ENCODE measurements at places on chromosomes 6 and 20.

DNA sequence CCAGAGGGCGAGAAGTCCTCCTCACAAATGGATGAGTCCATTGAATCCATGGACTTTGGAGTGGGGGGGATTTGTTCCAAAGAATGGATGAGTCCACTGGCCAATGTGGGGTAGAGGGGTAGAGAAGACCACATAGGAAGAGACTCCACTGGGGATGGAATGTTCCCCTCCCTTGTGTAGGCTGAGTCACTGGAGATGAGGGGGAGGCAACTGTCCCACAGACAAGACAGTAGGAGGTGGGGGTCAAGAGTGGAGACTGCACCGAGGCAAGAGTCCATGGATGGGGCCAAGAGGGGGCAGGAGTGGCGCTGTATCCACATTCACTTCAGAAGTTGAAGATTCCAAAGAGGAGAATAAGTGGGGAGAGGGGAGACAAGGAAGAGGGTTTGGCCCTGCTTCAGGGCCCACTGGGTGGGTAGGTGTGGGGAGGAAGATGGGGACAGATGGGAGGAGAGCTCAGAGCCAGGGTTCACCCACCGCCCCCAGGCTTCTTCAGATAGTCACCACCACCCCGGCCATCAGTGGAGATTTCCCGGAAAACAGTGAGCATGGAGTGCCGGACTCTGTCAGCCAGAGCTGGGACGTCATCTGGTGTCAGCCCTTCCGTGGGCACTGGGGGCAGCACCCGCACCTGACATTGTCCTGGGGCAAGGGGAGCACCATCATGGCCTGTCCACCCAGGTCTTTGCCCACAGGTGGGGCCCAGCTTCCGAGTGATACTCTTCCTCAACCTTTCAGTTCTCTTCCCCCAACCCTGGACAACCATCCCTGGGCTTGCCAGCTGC lies 4.6 kb downstream of the EGFL8 start:
- DNase-seq = no peak

DNA sequence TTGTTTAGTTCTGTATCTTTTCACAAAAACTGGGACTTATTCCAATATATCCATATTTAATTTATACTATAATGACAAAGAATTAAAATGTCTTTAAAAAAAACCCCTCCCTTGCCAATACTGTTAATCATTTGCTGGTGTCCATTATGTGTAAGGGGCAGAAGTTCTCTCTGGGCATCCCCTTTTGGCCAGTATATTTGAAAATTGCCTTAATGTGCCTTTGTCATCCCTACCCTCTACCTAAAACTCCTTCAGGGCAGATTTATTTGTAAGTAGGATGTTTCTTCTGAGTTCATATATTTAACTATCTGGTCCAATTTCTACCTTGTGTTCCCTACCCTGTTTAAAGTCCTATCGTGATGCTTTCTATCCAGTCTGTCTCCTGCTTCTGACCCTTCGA lies 62.9 kb downstream of the ARHGAP18 start:
- DNase-seq = no peak

DNA sequence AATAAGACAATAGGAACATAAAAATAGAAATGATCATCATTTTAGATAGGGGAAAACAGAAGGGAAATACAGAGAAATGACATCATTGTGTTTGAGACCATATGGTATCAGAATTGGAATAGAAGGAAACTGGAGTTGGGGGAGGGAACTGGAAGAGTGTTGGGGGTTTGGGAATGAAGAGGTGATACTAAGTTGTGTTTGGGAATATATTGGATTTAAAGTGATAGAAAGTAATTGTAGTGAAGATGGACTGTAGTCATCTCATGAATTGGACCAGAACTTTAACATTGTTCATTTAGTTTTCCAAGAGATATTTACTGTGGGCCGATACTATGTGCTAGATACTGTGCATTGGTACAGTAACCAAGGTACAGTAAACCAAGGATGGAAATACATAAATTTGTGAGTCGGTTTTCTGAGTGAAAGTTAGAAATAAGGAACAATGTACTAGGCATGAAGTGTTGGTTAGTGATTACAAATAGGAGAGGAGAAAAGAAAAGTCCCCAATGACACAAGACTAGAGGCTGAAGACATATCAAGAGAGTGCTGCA lies 32.3 kb downstream of the KCNQ5 start:
- no peak for DNase-seq

DNA sequence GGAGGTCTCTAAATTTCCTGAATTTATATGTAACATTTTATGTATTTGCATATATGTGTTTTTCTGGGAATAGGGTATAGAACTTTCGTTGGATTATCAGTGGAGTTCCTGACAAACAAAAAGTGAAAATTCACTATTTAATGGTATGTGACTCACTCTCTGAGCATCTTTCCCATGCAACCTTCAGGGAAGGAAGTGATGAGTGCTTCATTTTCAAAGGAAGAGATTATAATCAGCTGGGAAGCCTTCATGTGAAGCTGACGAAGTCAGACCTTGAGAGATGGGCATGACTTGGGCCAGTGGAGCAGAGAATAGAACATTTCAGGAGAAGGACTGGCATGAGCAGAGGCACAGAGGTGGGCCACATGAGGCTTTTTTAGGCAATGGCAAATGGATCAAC lies 72.7 kb downstream of the FAXC start:
- no peak for DNase-seq

DNA sequence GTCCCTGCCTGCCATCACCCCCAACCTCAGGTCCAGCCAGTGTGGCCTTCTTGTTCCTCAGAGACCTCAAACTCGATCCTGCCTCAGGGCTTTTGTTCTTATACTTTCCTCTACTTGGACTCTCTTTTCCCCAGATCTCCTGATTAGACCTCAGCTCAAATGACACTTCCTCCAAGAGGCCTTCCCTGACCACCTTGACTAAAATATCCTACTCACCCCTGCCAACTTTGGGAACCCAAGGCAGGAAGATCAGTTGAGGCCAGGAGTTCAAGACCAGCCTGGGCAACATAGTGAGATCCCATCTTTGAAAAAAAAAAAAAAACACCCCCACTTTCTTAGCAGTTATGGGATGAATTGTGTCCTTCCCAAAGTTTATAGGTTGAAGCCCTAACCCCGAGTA lies 73.5 kb downstream of the CHMP4B start:
- no peak for DNase-seq

DNA sequence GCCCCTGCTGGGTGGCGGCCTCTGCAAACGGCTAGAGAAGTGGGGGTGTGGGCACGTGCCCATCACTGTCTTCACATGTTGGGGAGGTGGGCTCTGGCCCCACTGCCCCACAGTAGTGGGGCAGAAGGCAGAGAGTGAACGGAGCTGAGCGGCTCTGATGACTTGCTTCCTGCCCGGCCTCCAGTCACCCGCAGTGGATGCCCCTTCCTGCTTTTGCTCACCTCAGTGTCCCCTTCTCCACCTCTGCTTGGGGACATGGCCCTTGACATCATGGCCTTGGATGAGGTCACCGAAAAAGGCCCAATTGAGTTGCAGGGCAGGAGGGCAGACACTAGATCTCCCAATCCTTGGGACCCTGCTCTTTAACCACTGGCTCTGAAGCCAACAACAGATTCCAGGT lies 40.1 kb downstream of the KCNK5 start:
- DNase-seq = no peak

DNA sequence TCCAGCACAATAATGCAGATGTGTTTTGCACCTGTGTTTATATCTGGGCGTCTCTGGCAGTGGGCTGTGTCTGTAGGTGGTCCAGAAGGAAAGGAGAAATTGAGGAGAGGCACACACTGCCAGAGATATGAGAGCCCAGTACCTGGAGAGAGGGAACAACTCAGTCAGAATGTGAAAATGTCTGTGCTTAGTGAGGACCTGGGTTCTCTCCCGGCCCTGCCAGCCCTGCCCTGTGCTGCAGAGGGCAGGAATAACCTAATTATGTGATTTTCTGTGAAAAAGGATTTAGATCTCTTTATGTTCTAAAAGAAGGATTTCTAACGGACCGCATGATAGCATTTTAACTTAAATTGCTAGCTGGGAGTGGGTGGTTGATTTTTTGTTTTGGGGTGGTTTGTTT lies 8.3 kb upstream of the EXOC2 start:
- DNase-seq = no peak

GRCh38 chr6:134722200-134722870 lies 227.6 kb downstream of the ALDH8A1 start:
- no peak for DNase-seq

GRCh38 chr6:11607383-11607782 lies 69.8 kb downstream of the TMEM170B start:
- DNase-seq = no peak

GRCh38 chr20:25083773-25084625 lies 2.1 kb upstream of the VSX1 start:
- DNase-seq = no peak

DNA sequence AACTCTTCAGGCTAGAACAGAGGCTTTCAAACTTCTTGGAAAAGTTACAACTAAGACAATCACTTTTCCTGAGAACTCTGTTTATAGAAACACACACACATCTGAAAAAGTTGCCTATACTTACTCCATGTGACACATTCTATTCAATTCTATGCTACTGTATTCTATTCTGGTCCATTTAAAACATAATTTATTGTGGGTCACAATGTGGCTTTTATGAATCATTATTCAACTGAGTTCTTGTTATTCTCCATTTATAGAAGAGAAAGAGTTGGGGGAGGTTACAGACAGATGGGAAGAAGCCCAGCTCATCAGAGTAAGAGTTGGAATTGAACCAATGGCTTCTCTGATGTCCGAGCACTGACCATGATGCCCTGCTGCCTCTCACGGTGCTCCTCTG lies 21.6 kb upstream of the BCAS1 start:
- DNase-seq = no peak

DNA sequence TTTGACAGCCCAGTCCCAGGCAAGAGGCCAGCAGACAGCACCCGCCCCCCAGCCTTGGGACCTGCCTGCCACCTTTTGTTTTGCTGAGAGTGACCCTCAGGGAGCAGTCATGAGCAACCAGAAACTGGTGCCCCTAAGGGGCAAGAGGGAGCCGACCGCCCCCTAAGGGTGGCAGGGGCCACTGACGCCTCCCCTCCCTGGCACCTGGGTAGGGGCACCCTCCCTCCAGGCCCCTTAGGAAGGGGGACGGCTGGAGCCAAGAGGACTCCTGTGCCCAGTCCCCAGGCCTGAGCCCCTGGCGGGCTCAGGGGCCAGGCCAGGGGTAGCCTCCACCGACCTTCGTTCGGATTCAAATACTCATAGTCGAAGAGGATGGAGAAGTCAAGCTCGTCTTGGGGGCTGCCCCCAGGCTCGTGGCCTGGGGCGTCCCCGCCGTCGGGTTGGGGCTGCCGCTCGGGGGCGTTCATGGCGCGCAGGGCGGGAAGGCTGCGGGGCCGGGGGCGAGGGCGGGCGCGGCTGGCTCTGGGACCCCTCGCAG lies 417 bp downstream of the NFATC2 start:
- peak; percentile 66 for DNase-seq

GRCh38 chr20:34871966-34872621 lies 562 bp downstream of the GGT7 start:
- DNase-seq = no peak

- no peak for DNase-seq
Measured at GRCh38 chr20:50721881-50722281, 9.5 kb upstream of the PARD6B start.

DNA sequence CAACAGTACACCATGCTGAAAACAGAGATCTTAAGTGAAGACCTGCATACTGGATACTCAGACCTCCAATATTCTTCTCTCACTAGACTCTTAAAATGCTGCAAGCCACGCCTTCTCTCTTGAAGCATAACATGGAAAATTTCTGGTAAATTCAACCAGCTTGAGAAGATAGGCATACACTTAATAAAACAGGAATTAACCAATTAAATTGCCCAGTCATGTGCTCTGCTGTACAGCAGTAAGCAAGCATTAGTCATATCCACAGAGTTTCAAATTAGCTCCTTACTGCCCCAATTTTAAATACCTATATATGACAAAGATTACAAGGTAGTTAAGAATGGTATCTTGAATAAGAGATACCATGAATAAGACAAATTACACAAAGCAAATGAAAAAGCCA lies 53.8 kb downstream of the C6orf58 start:
- DNase-seq = no peak

DNA sequence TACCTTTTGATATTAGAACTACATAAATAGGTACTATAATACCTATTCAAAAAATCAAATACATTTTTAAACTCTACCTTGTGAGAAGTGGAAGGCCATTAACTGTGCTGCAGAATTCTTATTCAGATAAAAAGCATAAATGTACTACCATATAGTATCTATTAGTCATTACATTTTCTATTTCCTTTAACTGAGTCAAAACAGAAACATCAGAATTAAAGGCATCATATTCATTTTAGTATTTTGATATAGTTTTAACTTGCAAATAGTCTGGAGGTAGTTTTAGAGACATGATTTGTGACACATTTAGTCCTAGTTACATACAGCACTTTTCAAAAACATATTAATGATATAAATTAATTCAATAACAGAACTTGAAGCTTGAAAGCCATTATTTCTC lies 39.9 kb upstream of the TAB2 start:
- DNase-seq = no peak

DNA sequence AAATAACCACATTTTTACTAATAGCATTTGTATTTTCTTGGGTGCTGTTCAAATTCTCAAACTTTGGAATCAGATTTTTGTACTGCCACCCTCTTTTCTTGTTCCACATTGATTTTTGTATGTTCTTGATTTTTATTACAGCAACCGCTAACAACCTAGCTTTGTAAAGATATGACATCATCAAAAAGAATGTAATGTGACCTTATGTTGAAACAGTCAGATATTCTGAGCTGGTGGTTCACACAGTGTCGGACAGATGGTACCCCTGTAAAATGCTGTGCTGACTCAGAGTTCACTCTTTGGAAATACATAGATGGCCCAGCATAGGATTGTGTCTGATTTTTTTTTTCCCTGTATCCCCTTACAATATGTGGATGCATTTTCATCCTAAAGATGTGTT lies 118.9 kb downstream of the QKI start:
- DNase-seq = no peak

DNA sequence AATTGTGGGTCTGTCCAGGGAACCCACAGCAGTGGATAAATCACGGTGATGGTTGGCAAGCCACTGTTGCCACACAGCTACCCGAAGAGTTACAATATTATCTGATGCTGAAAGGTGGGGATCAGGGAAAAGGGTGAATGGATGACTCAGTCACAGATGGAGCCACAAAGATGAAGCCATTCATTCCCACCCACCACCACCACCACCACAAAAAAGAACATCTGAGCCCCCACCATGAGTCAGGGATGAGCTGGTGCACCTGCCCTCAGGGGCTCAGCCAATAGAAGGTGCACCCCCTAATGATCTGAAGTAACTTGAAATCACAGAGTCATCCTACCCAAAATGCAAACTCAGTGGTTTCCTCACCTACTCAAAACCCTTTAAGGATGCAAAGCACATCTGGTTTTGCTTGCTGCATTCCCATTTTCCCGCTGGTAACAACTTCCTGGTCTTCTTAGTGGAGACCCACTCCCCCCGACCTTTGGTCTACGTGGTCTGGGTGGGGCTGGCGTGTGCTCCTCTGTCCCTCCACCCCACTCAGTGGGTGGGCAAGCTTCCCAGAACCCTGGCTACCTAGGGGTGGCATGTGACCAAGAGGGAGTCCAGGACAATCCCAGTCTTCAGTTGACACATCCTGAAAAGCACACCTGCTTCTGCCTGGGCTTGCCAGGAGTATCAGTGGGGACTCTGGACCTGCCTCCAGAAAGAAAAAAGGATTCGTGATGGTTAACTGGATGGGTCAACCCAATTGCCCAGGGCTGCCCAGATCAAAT lies 125.5 kb downstream of the ANKRD60 start:
- DNase-seq = no peak

GRCh38 chr6:143957679-143958274 lies 50.3 kb downstream of the PLAGL1 start:
- DNase-seq = no peak

- DNase-seq = no peak
Measured at GRCh38 chr20:57691699-57692098, 18.1 kb downstream of the PMEPA1 start.

GRCh38 chr6:3916211-3916610 lies 67.0 kb downstream of the FAM50B start:
- no peak for DNase-seq
